ENCODE measurements at places on chromosomes 12 and 14. TPM values are rescaled to one million over a fixed set of nuclear protein-coding genes. Genes with fewer than 3 reads are reported as not detected.

GPR65 gene
- total RNA-seq, result not detected

SLC38A4 gene
- 2.5 TPM for total RNA-seq

GNB3 gene
- 7.6 TPM for total RNA-seq

FAM186B gene
- total RNA-seq, result 0.25 TPM

SLC6A12 gene
- total RNA-seq, result 0.12 TPM

EIF2S3B gene
- 1.8 TPM for total RNA-seq

PPP4R4 gene
- total RNA-seq, result 25.5 TPM

NYNRIN gene
- 15.5 TPM for total RNA-seq

NFATC4 gene
- 95.3 TPM for total RNA-seq

LRTM2 gene
- total RNA-seq, result 0.09 TPM

DNAJC22 gene
- total RNA-seq, result 0.39 TPM

DHRS2 gene
- total RNA-seq, result 2.8 TPM

PRR4 gene
- total RNA-seq, result 0.69 TPM

CEBPE gene
- total RNA-seq, result not detected

KRT75 gene
- not detected for total RNA-seq

PRIMA1 gene
- 2.5 TPM for total RNA-seq

DAD1 gene
- 166 TPM for total RNA-seq

COQ10A gene
- total RNA-seq, result 41.8 TPM

OAS1 gene
- not detected for total RNA-seq

BEST3 gene
- not detected for total RNA-seq

KRT72 gene
- not detected for total RNA-seq

DNA sequence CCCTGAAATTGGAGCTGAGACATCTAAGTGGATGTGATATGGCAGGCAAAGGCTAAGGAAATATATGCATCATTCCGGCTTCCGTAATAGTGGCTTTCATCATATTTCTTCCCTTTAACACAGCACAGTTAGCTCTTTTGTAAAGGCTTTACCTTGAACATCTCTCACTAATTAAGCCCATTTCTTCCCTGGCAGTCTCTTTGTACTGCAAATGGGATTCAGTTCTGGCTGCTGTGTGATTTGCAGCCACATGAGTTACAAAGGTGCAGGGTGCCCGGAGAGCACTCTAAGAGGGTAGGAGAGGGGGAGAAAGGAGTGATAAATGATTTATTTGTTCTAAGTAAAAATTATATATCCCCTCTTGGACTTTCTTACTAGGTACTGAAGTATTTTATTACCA, 232.1 kb upstream of the CCDC196 start:
- DNase-seq, result peak; percentile 9

DNA sequence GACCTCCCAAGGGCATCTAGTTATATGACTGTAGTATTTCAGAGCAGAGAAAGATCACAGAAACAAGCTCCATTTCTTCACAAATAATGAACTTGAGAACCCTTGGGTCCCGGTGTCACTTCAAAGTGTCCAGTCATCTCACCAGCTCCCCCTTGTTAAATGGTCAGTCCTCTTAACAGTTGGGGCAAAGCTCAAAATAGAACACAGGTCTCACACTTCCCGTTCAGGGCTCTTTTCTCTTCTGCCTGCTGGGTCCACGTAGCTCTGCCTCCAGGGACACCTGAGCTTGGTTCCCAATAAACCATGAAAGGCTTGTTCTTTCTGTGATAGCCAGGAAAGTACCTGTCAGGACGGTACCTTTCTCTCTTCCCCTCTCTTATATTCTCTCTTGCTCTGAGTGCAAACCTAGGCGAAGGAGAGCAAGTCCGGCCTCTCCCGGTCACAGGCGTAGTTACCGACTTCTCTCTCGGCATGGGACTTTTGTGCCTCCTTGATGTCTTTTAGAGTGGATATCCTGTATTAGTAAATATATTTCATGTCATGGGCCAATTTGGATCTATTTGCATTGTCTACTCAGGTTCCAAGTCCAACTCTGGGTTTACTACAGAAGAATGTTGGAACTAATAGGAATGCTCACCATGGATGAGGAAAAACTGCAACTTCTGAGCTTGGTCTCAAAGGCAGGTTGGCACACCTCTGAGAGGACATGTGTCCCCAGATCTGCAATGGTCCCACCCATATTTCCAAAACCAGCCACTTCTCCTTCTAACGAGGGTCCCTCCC, 118.8 kb upstream of the PARP11 start:
- no peak for DNase-seq

GRCh38 chr12:121261398-121261797, 35.1 kb downstream of the CAMKK2 start:
- no peak for DNase-seq

DNA sequence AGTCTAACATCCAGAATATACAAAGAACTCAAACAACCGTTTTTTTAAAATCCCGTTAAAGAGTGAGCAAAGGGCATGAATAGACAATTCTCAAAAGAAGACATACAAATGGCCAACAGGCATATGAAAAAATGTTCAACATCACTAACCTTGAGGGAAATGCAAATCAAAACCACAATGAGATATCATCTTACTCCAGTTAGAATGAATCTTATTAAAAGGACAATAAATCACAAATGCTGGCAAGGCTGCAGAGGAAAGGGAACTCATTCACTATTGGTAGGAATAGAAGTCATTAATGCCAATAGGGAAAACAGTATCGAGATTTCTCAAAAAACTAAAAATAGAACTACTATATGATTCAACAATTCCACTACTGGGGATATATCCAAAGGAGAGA, 520.1 kb downstream of the RMST start:
- no peak for DNase-seq

DNA sequence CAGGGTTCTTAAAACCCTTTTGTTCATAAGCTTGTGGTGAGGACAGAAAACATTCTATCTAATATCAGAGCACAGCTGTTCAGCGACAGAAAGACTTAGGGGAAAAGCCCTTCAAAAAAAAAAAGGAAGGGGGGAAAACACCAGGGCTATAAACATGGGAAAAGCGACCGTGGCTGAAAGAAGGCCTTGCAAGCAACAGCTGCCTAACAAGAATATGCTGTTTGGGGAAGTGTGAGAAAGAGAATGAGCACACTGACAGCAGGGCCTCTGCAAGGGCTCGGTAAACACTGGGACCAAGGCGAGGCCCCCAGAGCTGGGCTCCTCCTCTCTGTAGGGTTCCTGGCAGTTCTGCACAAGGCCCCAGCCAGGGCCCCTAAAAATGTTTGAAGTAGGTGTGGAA, 27.4 kb upstream of the CCND2 start:
- peak; percentile 10 for DNase-seq

GRCh38 chr14:55272922-55273321, 1.7 kb downstream of the FBXO34 start:
- DNase-seq, result no peak

- DNase-seq, result peak; percentile 31
Measured at GRCh38 chr12:51333536-51333935, 9.6 kb upstream of the BIN2 start.

GRCh38 chr14:23577004-23577681, 1.4 kb downstream of the JPH4 start:
- DNase-seq, result peak; percentile 67

GRCh38 chr12:120706029-120706428, 4.2 kb upstream of the UNC119B start:
- no peak for DNase-seq

DNA sequence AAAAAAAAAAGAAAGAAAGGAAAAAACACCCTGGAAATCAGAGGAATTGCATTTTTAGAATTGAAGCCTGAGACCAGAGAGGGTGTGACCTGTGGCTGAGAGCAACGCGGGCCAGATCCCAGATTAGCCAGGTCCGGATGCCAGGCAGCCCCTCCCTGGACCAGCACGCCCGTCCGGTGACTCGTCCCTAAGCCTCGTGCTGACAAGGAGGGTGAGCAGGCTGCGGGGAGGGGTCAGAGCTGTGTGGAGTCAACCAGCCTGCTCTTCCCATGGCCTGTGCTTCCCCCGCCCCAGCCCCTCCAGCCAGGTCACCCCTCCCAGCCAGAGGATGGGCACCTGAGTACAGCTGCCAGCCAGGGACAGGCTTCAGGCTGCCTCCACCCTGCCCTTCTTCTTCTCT, 4.2 kb upstream of the KLC1 start:
- DNase-seq, result peak; percentile 31

DNA sequence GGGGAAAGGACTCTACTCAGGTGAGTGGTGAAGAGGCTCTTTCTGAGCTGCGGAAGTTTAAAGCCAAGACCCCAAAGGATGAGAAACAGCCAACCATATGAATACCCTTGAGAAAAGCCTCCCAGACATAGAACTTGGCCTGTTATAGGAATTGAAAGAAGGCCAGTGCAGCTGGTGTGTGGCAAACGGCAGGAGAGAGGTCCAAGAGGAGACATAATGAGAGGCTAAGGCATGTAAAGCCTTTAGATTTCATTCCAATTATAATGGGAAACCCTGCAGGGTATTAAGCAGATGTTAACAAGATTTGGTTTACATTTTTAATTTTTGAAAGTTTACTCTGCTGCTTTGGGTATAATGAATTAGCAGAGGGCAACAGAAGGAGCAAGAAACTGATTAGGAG, 552.1 kb upstream of the FBXO33 start:
- DNase-seq, result no peak

DNA sequence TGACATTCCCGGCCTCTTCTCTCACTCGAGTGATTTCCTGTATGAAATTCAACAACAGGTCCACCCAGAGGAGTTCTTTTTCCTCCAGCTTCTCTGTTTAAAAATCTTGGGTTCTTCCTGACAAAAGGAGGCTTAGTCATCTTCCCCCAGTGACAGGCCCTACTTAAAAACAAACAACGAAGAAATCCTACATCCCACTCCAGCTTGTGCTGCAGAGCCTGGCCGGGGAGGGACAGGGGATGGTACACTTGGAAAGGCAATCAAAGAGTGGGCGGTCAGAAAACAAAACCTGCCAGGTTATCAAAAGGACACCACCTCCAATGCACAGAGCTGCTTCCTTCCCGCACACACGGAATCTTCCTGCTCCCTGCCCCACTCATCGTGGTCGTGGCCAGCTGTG, 101.3 kb downstream of the CACNA1C start:
- peak; percentile 20 for DNase-seq

- peak; percentile 20 for DNase-seq
Measured at GRCh38 chr14:21317398-21317797, 37.5 kb downstream of the RPGRIP1 start.

GRCh38 chr14:87142551-87143211, 850.3 kb downstream of the GALC start:
- DNase-seq, result no peak

DNA sequence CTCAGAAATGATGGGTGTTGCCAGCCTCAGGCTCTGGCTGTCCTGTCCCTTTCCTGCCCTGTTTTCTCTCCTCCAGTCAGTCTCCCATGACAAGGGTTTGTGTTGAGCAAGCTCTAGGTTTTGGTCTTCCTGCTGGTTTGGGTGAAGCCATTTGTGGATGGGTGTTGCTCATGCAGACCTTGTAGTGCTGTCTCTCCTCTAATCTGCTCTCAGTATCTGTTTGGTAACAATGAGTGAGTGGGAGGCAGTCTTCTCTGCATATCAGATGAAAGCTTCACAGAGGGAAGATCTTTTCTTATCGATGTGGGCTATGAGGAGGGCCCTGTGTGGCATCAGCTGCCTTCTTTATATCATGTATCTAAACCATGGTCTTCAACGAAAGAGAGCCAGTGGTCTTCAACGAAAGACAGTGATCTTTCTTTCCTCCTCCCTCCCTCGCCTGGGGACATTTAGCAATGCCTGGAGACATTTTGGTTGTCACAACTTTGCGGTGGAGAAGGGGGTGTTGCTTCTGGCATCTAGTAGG, 3.6 kb downstream of the CMA1 start:
- DNase-seq, result no peak

- DNase-seq, result no peak
Measured at GRCh38 chr12:15405606-15406005, 83.3 kb downstream of the PTPRO start.

- no peak for DNase-seq
Measured at GRCh38 chr12:128791395-128792322, 32.1 kb downstream of the SLC15A4 start.

DNA sequence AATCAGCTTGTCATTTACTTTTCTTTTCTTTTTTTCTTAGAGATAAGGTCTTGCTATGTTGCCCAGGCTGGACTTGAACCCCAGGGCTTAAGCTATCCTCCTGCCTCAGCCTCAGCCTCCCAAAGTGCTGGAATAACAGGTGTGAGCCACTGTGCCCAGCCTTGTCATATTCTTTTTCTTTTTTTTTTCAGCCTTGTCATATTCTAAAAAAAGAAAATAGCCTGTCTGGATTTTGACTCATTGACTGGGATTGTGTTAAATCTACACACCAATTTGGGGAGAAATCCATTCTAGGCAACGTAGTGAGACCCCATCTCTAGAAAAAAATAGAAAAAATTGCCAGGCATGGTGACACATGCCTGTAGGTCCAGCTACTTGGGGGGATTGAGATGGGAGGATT, 24.1 kb downstream of the ATP5MC2 start:
- no peak for DNase-seq

- peak; percentile 59 for DNase-seq
Measured at GRCh38 chr14:36676236-36676635, 14.6 kb downstream of the PAX9 start.

DNA sequence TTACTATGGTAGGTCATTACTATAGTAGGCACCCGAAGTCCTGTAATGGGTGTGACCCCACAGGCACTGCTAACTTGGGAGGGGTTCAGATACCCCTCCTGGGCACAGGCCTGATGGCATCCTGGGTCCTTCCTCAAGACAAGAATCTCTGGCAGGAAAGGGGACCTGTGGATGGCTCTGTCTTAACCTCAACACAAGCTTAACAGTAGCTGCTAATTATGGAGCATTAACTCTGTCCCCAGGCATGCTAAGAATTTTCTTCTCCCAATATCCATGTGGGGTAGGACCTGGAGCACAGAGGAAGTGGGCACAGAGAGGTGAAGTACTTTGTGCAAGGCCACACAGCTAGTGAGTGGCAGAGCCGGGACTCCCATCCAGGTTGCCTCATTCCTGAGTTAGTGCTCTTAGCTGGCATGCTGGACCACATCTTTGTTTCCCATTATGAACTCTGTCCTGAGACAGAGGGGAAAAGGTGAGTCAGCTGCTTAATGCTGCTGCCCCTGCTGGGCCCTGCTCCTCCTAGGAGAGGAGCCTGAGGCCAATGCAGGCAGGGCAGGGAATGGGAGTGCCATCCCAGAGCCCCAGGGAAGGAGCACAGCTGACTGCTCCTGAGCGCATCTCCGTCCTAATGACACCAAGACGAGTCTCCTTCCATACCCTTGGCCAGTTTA, 32.1 kb downstream of the GALNT16 start:
- DNase-seq, result no peak

- DNase-seq, result no peak
Measured at GRCh38 chr12:38961683-38962082, 56.3 kb upstream of the CPNE8 start.

- DNase-seq, result no peak
Measured at GRCh38 chr12:24996820-24997219, 47.9 kb upstream of the BCAT1 start.
